ENCODE measurements at places on chromosomes 3 and 15. TPM values are rescaled to one million over a fixed set of nuclear protein-coding genes. Genes with fewer than 3 reads are reported as not detected.

Gene GPR149
- not detected for total RNA-seq

Gene CELF6
- 0.70 TPM for total RNA-seq

Gene NRROS
- 2.6 TPM for total RNA-seq

Gene SCN11A
- 0.05 TPM for total RNA-seq

Gene OR5K2
- not detected for total RNA-seq

Gene CAND2
- 62.6 TPM for total RNA-seq

Gene VPS13C
- total RNA-seq, result 35.2 TPM

Gene ALPK3
- total RNA-seq, result 190 TPM

Gene RETNLB
- not detected for total RNA-seq

Gene MESP1
- 0.86 TPM for total RNA-seq

Gene CCR2
- total RNA-seq, result 1.3 TPM

GRCh38 chr3:101072300-101072699 lies 79.1 kb upstream of the ABI3BP start:
- no peak for DNase-seq

- DNase-seq, result no peak
Measured at GRCh38 chr3:115819785-115820384, 196.6 kb downstream of the GAP43 start.

GRCh38 chr3:10775828-10776227 lies 40.2 kb upstream of the SLC6A11 start:
- no peak for DNase-seq

- DNase-seq, result no peak
Measured at GRCh38 chr15:101463270-101463669, 26.2 kb downstream of the PCSK6 start.

DNA sequence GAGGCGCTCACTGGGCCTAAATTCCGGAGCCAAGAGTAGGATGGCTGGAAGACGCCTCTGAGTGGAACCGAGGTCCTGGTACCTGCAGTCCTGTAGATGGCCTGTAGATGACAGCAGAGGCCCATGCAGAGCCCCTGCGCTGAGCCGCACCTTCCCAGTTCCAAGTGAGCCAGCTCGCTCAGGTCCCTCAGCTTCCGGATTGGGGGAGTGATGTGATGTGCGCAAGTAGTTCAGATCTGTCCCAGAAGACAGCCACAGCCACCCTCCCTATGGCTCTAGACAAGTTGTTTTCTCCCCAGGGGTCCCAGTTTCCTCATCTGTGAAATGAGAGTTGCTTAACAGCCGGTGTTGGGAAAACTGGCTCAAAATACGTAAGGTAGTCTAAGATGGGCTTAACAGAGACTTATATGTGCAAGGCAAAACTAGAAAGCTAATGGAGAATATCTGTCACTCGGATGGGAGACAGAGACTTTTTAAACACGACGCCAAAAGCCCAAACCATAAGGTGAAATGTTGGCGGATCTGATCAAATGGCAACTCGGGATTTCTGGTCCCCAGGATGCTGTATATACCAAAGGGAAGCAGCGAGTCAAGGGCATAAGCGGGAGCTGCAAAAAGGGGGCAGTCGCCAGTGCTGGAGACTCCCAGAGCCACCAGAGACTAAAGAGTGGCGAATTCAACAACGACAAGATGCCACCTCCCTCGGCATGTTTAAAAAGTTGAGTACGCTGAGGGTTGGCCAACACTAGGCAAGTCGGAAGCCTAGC lies 765 bp upstream of the MAPKAPK3 start:
- DNase-seq, result peak; percentile 92

- DNase-seq, result no peak
Measured at GRCh38 chr3:126948980-126949535, 33.9 kb upstream of the PLXNA1 start.

- DNase-seq, result no peak
Measured at GRCh38 chr3:7290077-7290825, 429.3 kb downstream of the GRM7 start.

- no peak for DNase-seq
Measured at GRCh38 chr3:196849180-196849741, 18.5 kb upstream of the SENP5 start.

DNA sequence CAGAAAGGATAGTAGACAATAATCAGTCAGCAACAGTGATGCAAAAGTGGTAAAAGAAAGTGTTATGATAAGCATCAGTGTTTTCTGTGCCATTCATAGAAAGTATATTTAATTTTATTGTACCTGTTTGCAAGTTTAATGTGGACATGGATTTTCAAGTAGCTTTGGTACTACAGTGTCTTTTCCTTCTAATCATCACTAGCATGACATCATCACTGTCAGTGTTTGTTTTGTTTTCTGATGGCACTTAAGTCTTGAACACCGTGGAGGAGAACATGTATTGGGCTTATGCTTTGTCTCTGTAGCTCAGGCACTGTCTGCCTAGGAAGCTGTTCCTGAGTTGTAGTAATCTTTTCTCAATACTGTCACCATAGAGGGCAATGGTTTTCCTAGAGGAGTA lies 41.9 kb downstream of the SETD5 start:
- no peak for DNase-seq

DNA sequence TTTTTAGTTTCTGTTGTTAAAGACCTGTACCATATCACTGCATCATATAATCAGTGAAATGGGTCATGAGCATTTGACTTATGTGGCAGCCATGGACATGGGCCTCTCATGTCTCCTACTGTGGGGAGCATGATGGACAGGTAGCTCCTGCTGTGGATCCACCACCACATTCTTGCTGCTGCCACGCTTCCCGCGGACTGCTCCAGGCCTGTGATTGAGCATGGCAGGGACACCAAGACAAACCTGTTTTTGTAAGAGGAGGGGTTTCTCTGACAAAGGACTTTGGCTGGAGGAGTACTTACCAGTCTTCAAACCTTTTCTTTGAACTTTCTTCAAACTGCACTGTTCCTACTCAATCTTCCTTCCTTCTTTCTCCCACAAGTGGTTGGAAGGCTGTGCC lies 17.9 kb upstream of the P2RY14 start:
- no peak for DNase-seq

GRCh38 chr3:5047764-5048419 lies 68.7 kb downstream of the BHLHE40 start:
- no peak for DNase-seq

DNA sequence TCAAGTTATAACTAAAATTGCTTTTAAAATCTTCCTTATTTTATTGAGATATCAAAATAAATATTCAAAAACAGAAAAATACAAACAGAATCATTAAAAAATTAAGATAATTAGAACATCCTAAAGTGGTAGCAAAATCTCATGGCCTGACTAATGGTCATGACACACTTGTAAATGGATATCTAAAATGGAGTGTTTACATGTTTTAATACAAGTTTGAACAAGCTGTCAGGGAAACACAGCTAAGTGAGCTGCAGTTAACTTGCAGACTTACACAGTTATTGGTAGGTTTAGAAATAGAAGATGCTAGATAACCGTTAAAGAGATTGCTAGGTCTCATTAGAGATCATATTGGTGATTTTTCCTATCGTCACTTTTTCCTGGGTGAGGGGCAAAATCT lies 242.3 kb downstream of the LPP start:
- DNase-seq, result no peak

DNA sequence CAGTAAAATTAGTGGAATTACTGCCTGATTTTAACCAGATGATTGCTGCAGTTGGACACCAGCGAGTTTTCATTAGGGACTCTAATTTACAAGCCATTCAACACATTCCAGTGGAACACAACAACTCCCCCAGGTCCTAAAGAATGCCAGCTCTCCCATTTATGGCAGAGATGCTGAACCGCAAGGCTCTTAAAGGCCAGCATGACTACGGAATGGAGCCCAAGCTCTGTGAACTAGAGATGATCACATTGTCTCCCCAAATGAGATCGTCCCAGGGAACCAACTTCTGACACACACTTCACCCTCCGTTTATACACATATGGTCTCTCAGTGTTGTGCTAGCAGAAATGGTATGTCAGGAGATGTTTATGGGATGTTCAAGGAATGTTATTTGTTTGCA lies 446.2 kb upstream of the NR2F2 start:
- no peak for DNase-seq

- no peak for DNase-seq
Measured at GRCh38 chr3:184334470-184335158, 2.8 kb upstream of the FAM131A start.

GRCh38 chr15:52288051-52288942 lies 7.3 kb downstream of the MYO5C start:
- DNase-seq, result no peak

DNA sequence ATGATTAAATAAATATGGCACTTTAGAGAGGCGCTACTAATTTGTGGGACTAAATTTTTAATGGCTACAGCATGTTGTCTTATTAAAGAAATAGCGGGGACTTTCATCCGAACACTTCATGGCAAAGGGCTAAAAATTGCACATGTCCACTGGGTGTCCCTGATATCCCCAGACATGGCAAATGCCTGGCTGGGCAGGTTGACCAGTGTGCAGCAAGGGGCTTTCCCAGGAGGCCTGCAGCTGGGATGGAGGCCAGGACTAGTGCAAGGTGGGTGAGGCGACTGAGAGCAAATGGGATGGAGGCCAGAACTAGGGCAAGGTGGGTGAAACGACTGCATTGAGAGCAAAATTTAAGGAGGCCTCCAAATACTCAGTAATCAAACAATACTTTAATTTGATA lies 167.4 kb upstream of the SMAD3 start:
- peak; percentile 68 for DNase-seq

DNA sequence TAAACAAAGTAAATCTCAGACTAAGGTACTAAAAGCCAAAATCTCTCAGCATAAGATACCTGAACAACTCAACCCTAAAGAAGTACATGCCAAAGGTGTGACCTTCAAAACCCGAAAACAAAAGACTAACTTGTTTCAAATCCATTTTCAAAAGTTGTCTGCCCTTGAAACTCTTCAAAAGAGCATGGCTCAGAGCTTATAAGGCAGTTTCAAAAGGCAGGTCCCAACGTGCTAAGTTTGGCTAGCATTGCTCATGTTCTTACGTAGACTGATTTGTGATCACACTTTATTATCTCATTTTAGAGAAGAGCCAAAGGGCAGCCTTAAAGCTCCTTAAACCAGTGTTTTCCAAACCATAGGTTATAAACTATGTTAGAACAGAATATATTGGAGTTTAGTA lies 112.2 kb downstream of the FEZF2 start:
- no peak for DNase-seq

DNA sequence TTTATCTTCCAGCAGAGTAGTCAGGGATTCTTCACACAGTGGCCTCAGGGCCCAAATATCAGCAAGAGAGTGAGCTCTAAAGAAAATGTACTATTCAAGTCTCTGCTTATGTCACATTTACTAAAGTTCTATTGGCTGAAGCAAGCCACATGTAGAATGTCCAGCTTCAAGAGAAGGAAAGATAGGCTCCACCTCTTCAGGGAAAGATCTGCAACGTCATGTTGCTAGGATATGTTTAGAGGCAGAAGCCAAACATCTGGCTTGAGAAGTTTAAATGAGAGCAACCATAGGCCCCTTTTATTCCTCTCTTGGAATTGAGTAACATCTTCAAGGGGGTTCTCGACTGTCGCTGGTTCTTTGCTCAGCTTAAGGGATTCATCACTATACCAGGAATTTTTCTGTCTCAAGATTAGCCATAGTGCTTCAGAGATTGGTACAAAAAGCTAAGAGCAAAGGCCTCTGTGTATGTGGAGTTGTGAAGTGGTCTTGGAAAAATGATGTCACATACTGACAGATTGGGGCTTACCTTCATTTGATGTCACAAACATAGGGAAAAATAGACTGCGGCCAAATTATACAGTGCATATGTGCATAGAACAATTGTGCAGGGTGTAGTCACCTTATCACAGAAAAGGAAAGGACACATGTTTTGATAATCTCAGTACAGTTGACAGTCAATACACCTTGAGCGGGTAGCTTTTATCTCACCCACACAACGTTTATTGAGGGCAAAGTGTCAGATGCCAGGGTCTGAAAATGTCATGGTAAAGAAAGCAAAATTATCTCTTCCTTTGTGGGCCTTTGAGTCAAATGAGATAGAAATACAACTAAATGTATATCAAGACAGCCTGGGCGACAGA lies 11.3 kb upstream of the THRB start:
- DNase-seq, result no peak

DNA sequence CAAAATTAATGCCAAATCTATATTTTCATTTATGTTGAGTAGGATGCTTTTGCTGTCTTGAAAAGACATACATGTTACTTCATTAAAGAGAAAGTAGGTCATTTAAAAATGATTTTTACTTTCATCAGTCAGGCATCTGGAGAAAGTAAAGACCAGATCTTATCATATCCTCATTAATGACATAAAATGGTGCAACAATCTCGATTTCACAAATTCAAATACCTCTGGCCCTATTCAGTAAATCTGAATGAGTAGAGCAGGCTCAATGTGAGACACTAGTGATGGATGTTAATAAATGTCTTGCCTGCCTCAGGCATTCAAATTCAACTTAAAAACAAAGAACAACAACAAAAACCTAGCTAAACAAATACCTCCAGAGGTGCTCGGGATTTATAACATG lies 714.1 kb downstream of the NAALADL2 start:
- DNase-seq, result no peak

All from cardiac septum (tissue), 1 donor.